ENCODE measurements at places on chromosomes 12 and 14.

GRCh38 chr14:79179985-79180384 lies 1009.8 kb downstream of the NRXN3 start:
- DNase-seq: no peak

DNA sequence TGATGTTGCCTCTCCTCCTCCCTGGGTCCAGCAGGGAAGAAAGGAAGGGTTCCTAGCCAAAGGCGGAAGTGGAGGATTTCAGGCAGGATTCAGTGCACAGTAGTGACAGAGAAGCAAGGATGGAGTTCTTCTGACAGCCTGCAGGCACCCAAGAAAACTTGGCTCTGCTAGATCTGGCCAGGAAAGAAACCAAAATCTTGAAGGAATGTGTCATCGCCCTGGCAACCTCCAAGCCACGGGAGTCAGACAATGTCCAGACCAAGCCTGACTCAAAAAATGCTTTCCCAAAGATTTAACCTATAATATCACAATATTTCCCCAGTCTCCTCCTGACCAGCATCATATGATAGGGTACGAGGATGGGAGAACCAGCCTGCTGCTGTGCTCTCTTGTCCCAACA lies 22.8 kb upstream of the DHRS4 start:
- DNase-seq: no peak

DNA sequence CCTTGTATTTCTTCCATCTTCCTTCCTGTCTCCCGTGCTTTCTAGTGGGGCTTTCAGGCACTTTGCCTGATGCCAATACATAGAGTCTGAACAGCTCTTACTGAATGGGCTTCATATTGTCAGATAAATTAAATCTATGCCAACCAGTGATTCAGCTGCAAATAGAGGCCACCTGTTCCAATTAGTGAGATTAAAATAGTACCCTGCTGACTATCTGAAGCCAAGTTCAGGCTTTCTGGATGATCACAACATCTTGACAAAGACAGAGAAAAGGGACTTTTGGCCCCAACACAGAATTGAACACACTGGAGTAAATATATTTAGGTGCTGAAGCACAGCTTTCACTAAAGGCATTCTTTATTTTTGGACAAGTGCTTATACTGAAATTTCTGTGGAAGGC lies 11.8 kb downstream of the TMCC3 start:
- DNase-seq: no peak

DNA sequence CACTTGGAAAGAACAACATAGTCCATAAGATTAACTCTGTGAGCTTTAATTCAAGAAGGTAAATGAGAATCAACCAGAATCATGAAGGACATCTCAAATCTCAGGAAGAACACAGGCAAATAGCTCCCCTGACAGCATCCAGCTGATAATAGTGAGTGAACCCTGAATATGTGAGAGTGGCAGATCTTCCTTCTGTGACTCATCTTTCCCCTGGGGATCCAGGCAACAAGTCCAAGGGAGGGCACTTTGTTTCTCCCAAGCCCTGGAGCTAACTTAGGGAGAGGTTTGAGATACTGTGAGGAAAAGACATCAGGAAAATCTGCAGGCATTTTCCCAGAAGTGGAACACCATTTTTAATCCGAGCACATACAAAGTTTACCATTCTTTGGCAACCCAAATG lies 763.9 kb upstream of the MGAT4C start:
- DNase-seq: no peak

DNA sequence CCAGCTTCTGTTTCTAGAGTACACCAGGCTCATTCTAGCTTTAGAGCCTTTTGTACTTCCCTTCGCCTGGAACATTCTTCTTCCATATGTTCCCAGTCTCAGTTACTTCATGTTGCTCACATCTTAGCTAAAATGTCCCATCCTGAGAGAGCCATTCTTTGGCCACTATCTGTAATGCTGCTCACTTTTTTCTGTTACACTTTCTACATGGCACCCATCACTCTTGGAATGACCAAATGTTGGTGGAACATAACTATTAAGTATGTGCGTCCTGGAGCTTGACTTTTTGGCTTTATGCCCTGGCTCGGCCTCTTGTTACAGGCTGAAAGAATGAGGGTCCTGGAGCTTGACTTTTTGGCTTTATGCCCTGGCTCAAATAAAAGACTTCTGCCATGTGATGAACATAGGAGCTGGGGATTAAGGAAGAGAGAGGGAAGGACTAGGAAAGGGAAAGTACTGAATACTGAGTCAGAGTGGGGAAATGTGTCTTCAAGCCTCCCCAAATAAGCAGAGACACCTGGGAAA lies 442.9 kb upstream of the ATP2B1 start:
- DNase-seq: no peak

DNA sequence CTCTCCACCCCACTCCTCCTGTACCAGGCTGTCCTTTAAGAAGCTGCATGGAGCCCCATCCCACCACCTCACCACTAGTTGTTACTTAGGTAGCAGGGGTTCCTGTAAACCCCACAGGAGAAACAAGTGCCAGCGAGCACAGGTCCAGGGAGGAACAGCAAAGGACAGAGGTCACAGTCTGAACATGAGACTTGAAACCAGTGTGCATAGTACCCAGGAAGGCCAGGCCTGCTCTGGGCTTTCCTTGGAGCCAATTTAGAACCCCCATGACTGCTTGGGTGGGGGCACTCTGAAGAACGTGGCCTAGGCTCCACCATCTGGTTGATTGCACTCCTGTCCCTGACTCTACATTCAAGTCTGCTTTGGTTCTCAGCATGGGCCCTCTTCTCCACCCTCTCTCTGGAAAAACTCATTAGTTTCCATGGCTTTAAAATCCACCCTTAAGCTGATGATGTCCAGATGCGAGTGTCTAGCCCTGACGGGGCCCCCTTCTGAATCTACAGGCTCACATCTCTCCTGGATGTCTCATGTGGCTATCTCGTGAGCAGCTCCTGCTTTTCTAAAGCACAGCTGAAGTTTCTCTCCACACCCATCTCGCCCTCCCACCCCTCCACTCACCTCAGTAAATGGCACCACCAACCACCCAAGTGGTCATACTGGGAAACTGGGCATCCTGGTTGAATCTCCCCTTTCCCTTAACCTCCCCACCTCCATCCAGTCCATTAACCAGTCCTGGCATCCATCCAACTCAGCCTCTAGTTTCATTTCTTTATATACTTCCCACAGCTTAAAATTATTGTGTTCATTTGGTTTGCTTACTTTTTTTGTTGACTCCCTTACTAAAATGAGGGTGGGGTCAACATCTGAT lies 8.4 kb downstream of the KRT3 start:
- no peak for DNase-seq

GRCh38 chr14:104086210-104086660 lies 735 bp downstream of the ASPG start:
- DNase-seq: no peak

DNA sequence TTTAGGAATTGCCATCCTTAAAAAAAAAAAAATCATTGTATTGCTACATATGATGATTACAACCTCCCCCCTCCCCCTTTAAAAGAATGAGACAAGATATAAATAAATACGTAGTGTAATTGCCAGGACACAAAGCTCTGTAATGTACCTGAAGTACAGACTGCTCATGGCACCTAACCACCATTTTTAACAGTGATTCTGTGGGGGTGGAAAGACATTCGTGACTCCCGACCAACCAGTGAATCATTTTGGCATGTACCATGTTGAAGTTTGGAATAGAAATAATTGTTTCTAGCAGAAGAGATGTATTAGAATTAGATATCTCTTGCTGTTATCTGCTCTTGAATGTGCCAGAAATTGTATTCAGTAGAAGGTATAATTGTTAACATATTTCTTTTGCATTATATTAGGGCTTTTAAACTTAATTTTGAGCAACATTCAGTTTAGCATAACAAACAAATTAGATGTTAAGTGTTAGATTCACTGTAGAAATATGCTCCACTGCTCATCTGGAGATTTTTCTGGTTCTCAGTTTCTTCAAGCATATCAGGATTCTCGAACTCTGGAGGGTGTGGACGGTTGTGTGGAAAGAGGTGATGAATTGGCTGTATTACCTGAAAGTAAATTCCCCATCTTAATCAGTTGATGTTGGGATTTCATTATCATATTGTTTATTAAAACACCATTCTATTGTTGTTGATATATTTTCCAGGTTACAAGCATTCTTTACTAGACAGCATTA lies 31.1 kb downstream of the FRS2 start:
- no peak for DNase-seq

DNA sequence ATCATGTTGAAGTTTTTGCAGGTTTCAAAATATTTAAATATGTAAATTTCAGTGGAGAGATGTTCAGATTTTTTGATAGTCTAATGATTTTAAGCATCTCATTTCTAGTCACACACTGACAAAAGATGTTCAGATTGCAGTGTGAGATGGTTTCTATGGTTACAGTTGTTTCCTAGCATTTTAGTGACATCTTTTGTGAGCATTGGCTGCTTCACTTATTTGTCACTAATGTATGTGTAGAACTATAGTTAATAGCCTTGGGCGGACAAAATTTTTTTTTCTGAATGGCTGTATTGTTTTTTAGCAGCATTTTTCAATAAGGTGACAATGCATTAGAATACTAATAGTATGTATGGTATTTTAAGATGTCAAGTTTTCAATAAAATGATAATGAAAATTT lies 315.6 kb upstream of the PRKD1 start:
- no peak for DNase-seq

DNA sequence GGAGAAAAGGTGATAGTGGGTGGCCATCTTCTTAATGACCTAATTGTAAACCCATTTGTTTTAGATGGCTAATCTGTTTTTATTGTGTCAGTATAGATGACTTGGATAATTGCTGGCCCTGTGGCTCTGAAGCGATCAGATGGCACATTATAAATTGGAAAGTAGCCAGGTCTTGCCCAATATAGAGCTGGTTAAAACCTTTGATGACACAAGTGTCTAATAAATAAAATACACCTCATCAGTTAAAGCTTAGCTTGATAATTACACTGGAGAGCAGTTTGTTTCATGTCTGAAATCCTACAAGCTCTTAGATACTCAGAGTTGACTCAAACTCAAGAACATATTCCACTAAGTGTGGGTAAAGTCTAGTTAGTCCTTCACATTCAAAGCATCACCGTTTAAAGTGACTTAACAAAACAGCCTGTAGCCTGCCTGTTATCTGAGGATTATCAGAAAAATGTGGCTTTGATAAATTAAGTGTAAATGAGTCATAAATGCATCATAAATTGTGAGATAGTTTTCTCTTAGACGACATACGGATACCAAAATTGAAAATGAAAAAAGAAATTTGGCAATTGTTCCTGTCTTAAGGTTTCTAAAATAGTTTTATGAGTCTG lies 280.9 kb downstream of the LRIG3 start:
- DNase-seq: no peak

DNA sequence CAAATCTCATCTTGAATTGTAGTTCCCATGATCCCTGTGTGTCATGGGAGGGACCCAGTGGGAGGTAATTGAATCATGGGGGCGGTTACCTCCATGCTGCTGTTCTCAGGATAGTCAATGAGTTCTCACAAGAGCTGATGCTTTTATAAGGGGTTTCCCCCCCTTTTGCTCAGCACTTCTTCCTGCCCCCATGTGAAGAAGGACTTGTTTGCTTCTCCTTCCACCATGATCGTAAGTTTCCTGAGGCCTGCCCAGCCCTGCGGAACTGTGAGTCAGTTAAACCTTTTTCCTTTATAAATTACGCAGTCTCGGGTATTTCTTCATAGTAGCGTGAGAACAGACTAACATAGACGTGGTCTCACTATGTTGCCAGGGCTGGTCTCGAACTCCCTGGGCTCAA lies 56.1 kb upstream of the EIF5 start:
- no peak for DNase-seq

DNA sequence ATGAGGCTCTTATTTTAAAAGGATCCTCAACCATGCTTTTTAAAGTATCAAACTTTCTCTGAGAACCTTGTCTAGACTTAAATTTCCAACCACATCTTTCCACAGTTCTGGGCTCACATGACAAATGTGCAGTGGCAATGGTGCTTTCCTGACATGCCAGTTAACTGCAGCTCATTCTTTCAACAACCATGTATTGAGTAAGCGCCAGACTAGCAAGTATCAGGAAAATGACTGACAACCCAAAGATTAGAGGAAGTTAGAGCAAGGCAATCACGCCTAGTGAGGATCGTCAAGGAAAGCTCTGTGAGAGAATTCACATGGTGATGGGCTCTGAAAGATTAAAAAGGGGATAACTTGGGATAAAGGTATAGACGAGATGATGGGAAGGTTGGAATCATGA lies 35.8 kb downstream of the FLVCR2 start:
- DNase-seq: no peak

DNA sequence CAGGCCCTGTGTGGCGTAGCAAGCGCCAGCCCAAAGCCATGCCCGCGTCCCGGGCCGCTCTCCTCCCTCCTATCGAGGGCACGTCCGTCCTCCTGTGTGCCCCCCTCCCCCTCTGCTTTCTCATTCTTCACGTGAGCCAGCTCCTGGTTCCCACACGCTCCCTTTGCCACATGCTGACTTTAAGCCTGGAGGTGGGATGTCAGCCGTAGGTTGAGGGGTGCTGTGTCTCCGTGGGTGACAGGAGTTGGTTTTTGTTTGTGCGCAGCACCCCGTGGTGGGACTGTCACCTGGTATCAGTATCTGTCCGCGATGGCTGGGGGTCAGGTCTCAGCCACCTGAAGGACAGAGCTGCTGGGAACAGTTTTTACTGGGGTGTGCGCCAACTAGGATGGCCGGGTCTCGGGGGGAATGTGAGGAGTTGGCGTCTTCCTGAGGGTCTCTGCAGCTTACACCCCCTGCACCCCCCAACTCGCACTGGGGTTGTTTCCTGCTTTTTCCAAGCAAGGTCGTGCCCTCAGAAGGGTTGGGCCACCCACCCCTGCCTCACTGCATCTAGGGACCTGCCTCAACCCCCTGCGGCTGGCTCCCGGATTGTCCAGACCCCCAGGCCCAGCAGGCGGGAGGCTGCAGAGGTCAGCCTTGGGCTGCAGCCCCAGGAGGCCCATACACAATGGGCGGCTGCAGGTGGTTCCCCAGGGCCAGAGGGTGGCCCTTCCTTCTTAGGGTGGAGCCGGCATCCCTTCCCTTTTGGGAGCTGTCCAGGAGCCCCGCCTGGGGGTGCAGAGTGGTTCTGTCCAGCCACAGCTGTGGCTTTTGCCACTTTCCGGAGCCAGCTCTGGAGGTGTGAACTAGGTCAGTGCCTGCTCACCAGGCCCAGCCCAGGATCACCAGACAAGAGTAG lies 7.3 kb downstream of the ULK1 start:
- DNase-seq: no peak

DNA sequence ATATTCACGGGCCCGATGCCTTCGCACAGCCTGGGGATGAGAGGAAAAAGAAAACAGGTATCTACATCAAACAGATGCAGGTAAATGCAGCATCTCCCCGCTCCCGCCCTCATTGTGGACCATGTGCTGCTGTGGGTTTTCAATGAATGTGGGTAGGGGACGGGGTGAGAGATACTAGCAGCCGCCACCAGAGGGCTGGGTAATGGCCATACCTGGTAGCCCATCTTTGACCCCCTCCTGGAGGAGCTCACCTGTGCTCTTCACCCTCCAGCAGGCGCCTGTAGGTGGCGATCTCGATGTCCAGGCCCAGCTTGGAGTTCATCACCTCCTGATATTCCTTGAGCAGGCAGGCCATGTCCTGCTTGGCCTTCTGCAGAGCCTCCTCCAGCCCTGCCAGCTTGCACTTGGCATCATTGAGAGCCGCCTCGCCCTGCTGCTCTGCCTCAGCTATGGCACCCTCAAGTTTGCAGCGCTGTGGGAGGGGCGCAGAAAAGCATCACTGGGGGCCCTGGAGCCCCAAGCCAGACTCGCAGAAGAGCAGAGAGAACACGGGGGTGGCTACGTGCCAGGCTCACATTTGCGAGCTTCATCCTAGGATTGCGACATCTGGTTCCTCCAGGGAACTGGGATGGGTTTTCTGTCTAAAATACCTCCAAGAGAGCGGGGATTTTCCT lies 10.2 kb downstream of the KRT82 start:
- DNase-seq: peak; percentile 92

- DNase-seq: no peak
These were observed 116.5 kb downstream of the KIF26A start for GRCh38 chr14:104254735-104255400.
